ENCODE measurements at places on chromosomes 6 and 20.

DNA sequence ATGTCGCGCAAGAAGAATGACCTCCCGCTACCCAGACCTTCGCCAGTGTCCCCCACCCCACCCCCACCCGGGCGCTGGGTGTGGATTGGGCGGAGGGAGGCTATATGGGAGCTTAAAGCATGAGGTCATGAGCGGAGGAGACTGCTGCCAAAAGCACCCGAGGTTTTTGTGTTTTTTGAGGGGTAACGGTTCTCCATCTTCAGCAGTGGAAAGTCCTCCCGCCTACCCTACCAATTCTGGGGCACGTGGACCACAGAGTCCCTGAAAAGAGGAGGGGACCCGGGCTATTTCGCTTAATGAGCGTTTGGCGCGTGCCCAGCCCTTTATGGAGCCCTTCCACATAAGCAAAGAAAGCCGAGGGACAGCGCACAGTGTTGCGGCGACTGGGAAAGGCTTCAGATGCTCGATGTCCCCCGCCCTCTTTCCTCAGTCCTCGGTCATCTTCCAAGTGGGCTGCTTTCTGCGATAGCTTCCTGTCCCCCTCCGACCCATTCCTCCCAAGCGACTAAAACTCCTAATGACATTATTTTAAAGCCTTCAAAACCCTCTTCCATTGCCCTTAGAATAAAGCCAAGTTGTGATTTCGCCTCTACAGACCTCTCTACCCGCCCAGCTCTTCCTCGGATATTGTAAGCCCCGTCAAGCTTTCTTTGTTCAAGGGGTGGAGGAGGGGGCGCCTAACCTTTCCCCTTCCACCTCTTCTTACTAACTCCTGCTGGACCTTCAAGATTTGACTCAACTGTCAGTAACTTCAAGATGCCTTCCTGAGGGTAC is 2.1 kb upstream of the TRERF1 start:
- DNase-seq: no peak

- no peak for DNase-seq
Measured at GRCh38 chr20:41116282-41116956, 20.9 kb upstream of the PLCG1 start.

- no peak for DNase-seq
Measured at GRCh38 chr20:3559637-3560036, 88.8 kb downstream of the ATRN start.

DNA sequence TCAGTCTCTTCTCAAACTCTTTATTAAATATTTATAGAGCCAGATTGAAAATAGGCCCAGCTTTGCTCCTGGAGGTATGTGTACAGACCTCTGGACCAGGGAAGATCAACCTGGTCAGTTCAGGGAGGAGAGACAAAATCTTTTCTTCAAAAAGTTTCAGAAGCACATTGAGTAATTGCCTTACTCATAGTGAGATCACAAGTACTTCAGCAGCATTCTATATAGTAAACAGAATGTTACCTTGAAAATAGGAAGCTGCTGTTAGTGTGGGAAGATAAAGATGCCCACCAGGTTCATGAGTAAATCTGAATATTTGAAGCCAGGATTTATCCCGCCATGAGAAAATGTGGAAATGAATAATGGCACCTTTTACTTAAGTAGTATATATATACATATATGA is 665.9 kb upstream of the CITED2 start:
- no peak for DNase-seq

All from GM19239 (cell line).